ENCODE measurements at places on chromosomes 6 and 20.

- no peak for DNase-seq
Observed at GRCh38 chr6:136477548-136477947, 72.7 kb downstream of the MAP7 start.

- DNase-seq: no peak
Observed at GRCh38 chr6:44645276-44645675, 257.8 kb downstream of the CDC5L start.

- DNase-seq: no peak
Observed at GRCh38 chr6:159979136-159979874, 10.4 kb downstream of the IGF2R start.

- DNase-seq: no peak
Observed at GRCh38 chr6:126937426-126937825, 181.0 kb upstream of the RSPO3 start.

- no peak for DNase-seq
Observed at GRCh38 chr6:25169961-25170360, 109.2 kb upstream of the CARMIL1 start.

GRCh38 chr20:48807586-48808381 lies 20.0 kb downstream of the PREX1 start:
- no peak for DNase-seq

DNA sequence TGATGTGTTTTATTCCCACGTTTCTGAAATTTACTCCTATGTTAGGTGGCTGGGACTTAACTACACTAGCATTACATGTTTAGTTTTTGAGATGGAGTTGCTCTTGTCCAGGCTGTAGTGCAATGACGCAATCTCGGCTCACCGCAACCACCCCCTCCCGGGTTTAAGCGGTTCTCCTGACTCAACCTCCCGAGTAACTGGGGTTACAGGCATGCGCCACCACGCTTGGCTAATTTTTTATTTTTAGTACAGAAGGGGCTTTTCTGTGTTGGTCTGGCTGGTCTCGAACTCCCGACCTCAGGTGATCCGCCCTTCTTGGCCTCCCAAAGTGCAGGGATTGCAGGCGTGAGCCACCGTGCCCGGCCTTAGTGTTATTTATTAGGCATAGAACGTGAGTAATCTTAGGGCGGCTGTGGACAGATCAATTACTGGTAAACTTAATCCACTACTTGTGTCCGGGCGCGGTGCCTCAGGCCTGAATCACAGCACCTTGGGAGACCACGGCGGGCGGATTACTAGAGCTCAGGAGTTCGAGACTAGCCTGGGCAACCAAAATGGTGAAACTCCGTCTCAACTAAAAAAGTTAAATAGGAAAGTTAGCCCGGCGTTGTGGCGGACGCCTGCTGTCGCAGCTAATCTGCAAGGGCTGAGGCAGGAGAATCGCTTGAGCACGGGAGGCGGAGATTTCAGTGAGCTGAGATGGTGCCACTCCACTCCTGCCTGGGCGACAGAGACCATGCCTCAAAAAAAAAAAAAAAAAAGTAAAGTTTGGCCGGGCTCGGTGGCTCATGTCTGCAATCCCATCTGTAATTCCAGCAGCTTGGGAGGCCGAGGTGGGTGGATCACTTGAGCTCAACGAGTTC lies 123.7 kb upstream of the BTN3A2 start:
- peak; percentile 25 for DNase-seq

All from activated T-helper 1 cell treated with anti-CD3 and anti-CD28 coated beads, Interleukin-2, amount 50 U/mL, for 16 hours (primary cell).